Activated CD4-positive, alpha-beta memory T cell treated with anti-CD3 and anti-CD28 coated beads for 36 hours (primary cell): ENCODE measurements at places on chromosomes 6 and 20.

- peak; percentile 67 for DNase-seq
Measured at GRCh38 chr6:13303668-13304017, 24.7 kb downstream of the TBC1D7 start.

DNA sequence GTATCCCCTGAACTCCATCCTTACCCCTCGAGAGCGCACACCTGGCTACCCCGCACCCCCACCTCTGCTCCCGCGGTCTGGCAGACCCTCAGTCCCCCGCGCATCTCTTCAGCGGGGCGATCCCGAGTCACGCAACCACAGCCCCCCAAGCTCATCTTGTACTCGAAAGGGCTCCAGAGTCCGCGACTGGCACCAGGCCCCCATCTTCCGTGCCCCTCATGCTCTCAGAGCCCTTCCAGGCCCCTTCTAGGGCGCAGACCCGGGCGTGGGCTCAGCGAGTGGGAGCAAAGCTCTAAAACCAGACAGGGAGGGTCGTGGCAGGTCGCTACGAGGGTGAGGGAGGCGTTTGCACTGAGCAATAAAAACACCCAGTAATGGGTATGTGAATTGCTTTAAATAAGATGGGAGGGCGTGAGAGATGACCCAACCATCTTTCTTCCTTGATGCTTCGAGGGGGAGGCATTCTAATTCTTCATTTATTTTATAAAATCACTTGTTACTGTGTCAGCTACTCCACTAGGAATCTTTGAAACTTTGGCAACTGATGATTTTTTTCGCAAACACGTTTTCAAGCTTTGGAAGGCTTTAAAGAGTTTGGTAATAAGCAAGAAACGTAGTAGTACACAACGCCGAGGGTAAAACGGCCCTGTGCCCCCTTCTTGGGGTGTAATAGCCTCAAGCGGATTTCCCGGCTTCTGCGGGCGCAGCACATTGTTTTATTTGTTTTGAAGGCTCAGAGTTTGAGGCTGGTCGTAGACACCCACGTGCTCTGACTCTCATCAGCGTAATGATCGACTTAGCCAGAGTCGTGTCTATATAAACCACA lies 42.6 kb upstream of the SUPT3H start:
- peak; percentile 80 for DNase-seq

DNA sequence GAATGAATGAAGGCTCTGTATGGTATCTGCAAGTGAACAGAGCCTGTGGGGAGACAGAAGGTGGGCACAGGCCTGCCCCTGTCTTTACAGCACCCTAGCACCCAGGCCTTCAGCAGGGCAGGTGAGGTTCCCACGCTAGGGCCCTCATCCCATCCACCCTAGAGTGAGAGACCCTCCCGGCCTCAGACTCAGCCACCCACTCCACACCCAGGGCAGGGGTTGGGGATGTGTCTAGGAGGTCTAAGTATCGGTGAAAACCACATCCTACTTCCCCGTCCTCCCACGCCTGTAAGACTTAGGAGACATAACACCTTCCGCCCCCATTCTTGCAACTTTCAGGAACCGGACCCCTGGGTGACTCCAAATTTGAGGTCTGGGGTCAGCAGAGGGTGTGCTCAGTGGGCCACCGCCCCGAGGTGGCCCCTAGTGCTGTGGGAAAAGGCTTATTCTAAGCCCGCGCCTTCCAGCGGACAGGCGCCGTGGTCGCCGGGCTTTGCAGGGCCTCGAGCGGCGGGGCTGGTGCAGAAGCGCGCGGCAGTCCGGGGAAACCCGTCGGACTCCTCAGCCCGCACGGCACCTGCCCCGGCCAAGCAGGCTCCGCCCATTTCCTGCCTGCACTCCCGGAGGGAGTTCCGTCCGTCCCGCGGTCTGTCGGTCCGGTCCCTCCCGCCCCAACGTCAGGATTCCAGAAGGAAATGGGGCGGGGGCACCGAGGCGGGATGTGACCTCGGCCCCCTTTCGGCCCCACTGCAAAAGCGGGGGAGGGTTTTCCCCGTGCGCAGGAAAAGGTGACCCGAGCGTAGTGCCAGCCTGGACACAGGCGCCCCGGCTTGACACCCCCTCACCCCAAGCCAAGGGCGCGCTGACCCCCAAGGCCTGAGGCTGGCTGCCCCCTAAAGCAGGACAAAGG lies 868 bp downstream of the SAMD10 start:
- peak; percentile 83 for DNase-seq

GRCh38 chr6:1686117-1687098 lies 76.7 kb downstream of the FOXC1 start:
- DNase-seq, result no peak

GRCh38 chr6:128617285-128617684 lies 96.9 kb upstream of the PTPRK start:
- DNase-seq, result no peak

DNA sequence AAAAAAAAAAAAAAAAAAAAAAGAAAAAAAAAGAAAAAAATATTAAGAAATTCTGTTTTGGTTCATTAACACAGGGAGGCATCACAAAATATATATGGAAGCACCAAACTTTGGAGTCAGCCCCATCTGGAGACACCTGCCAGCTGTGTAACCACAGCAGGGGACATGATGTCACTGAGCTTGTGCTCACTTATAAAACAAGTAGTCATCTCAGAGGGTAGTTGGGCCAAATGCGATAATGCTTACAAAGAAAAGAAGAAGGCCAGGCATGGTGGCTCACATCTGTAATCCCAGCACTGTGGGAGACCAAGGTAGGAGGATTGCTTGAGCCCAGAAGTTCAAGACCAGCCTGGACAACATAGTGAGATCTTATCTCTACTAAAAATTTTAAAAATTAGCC lies 1.1 kb upstream of the BNIP5 start:
- no peak for DNase-seq

GRCh38 chr20:20837574-20838021 lies 125.2 kb upstream of the RALGAPA2 start:
- peak; percentile 58 for DNase-seq

- DNase-seq, result no peak
Measured at GRCh38 chr20:60649541-60649940, 602.5 kb upstream of the CDH4 start.

DNA sequence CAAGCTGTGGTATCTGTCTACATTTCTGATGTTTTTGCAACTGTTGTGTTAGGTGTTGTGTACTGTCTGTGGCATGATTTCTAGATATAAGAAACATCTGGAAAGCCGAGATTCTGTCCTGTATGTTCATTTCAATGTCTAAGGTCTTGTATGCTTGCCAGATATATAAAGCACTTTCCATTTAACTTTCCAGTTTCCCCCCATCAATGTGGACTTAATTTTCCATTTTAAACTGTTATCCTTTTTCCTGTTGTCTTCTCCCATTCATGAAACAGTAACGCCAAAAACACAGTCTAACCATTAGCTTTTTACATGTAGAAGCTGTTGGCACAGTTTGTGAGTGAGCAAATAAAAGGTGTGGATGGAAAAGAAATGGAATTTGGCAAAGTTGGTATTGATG lies 181.6 kb downstream of the FARS2 start:
- no peak for DNase-seq

DNA sequence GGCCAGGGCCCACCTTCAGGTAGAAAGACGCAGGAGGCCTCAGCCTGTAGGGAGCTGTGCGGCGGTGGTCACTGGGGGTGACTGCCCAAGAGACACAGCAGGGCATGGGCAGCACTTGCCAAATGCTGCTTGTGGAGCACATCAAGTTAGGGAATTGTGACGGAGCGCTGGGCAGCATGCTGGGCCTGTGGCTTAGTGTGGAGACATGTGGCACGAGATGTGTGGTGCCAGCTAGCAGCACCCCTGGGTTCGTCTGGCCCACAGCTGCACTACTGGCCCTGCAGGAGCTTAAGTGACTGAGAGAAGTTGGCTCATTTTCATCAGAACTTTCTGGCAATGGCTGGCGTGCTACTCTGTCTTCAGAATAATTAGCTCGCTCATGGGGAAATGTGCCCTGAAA lies 213.1 kb upstream of the SYNDIG1 start:
- no peak for DNase-seq

DNA sequence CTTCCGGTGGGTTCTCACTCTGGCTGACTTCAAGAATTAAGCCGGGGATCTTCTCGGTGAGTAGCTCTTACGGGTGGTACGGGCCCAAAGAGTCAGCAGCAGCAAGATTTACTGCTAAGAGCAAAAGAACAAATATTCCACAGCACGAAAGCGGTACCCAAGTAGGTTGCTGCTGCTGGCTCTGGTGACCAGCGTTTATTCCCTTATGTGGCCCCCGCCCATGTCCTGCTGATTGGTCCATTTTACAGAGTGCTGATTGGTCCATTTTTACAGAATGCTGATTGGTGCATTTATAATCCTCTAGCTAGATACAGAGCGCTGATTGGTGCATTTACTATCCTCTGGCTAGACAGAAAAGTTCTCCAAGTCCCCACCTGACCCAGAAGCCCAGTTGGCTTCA lies 44.3 kb downstream of the FAM50B start:
- DNase-seq, result no peak
